Stimulated activated CD8-positive, alpha-beta memory T cell treated with anti-CD3 and anti-CD28 coated beads, Interleukin-7, amount 100 ng/mL, for 1 hour (primary cell): ENCODE measurements at places on chromosomes 5 and 9.

DNA sequence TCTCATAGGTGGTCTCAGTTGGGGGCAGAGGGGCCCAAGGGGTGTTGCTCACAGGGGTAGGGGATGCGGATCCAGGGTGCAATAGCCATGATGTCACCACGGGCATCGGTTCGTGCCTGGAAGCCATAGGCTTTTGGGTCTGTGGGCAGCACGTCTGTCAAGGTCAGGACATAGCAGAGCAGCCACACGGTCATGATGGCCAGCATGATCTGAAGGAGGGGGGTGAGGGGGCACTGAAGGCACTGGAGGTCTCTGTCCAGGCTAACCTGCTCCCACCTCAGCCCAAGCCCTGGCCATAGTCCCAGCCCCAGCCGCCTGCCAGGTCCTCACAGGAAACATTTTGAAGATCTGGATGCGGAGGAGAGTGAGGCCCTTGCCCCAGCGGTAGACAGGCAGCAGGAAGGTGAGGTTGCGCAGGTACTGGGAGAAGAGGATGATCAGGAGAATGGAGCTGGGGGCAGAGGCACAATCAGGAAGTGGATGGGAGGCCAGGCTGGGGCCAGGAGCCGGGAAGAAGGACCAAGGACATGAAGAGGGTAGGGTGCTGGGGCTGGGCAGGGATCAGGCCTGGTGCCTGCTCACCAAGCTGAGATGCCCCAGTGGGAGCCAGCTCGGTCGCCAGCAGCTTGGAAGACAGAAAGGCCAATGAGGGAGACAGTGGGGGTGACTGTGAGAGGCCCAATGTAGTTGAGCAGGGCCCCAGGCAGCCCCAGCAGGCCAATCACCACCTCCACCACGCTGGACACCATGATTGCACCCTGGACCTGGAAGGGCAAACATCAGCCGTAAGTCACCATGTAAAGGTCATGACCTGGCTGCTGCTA is 3.3 kb downstream of the SLC23A1 start:
- DNase-seq, result no peak

- no peak for DNase-seq
Observed at GRCh38 chr9:95058795-95059386, 258.6 kb downstream of the FANCC start.

GRCh38 chr5:134968055-134968454 is 348 bp downstream of the CATSPER3 start:
- DNase-seq, result no peak

GRCh38 chr9:130467316-130467715 is 22.6 kb downstream of the ASS1 start:
- no peak for DNase-seq

- DNase-seq, result no peak
Observed at GRCh38 chr5:19058216-19058615, 929.8 kb downstream of the CDH18 start.

DNA sequence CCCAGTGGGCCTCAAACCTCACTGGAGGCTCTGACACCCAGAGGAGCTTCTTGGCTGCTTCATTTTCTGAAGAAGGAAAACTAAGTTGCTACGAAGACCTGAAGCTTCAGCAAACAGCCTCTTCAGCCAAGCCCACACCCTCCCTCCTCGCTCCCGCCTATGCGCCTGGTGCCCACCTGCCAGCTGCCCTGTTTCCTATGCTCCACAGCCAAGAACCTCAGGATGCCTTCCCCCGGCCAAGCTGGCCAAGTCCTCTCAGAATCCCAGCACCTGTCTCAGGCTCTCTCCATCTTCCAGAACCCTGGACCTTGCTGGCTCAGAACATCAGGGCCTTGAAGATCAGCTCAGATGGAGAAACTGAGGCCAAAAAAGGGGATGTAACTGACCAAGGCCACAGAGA is 60.4 kb downstream of the STK10 start:
- DNase-seq, result no peak

GRCh38 chr5:50744776-50745175 is 78.3 kb downstream of the PARP8 start:
- no peak for DNase-seq

- no peak for DNase-seq
Observed at GRCh38 chr9:122107291-122107805, 14.2 kb upstream of the TTLL11 start.

- no peak for DNase-seq
Observed at GRCh38 chr5:115398719-115399118, 102.3 kb upstream of the CCDC112 start.

DNA sequence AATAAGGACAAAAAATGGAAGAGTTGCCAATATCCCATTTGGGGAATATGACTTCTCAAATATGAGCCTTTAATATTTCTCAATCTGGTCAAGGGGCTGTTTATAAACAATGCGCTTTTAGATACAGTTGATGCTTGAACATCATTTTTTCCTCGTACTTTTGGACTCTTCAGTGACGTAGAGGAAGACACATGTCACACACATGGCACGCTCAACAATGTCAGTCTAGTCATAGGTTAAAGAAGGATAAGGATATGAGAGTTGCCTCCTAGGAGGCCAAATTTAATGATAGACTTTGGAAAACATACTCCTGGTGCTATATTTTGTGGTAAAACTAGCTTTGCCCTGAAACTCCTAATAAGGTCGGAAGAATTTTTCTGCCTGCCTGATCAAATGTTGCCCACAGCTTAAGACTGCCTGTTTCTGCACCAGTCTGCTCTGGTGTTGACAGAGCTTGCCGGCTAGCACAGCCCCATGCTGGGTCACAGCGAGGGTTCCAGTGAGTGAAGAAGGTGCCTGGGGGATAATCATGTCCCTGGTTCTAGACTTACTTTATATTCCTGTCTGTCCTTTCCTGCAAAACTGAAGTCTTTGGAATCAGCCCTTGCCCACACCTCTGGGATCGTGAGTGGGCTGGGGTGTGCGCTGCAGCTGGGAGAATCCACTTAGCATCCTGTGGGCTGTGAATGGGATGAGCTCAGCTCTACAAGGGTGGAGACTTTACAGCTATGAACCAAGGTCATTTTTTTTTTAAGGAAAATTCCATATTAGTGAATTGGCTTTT is 230.8 kb upstream of the IRX4 start:
- no peak for DNase-seq

DNA sequence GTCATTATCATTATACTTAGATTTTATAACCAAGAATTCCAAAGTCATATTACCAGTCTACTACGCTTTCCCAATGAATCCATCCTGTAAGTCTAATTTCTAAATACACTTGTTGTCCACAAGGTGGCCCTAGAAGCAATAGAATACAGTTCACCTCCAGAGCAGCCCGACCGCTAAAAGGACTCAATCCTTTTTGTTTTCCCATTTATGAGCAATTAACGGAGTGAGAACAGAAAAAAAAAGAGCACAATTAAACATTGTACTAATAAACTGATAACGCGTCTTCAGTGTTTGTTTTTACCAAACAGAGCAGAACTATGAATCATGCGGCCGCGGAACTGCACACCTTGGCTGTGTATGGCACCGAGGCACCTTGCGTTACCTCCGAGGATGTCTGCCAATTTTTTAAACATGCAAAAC is 160.7 kb upstream of the DAPK1 start:
- DNase-seq, result no peak

DNA sequence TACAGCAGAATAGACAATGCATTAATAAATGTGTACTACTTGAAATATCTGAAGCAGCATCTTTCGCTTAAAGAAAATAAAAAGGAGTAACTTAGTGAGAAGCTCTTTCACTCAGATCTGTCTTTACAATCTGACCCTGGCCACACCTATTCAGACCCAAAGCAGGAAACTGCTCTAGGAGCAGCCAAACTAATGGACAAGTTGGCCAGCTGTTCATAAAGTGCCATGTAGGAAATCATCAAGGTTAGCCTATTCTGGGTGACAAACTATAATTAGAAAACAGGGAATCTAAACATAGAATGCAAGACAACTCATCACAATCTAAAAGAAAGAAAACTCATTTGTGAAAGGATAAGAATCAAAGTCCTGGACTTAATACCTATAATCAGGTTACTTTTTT is 101.3 kb downstream of the AGTPBP1 start:
- no peak for DNase-seq

- DNase-seq, result no peak
Observed at GRCh38 chr9:91694081-91694870, 255.8 kb downstream of the ROR2 start.

DNA sequence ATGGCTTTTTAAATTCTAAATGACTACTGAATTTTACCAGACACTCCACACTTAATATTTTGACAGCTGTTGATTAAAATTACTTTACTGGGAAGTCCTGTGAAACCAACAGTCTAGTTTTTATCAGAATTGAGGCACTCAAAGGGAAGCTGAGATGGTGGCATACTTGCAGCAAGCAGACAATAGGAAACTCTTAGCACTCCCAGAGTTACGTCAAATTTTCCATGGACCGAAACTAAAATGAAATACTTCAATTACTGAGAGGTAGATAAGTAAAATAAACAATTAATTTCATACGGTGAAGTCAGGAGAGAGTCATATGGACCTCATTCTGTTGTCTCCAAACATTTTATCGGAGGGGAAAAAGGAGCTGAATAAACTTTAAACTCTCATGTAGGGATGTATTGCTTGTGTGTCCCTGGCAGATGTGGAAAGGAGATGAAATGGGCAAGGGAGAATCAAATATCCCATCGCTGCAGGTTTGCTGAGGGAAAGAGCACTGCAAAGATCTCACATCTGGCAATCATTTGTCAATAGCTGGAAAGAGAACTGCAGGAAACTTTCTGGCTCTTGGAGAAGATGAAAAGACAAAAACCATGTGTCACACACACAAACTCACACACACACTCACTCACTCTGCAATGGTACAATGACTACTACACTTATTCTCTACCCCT is 189.4 kb downstream of the BNC2 start:
- no peak for DNase-seq

GRCh38 chr5:56154732-56155484 is 78.2 kb downstream of the ANKRD55 start:
- DNase-seq, result no peak

DNA sequence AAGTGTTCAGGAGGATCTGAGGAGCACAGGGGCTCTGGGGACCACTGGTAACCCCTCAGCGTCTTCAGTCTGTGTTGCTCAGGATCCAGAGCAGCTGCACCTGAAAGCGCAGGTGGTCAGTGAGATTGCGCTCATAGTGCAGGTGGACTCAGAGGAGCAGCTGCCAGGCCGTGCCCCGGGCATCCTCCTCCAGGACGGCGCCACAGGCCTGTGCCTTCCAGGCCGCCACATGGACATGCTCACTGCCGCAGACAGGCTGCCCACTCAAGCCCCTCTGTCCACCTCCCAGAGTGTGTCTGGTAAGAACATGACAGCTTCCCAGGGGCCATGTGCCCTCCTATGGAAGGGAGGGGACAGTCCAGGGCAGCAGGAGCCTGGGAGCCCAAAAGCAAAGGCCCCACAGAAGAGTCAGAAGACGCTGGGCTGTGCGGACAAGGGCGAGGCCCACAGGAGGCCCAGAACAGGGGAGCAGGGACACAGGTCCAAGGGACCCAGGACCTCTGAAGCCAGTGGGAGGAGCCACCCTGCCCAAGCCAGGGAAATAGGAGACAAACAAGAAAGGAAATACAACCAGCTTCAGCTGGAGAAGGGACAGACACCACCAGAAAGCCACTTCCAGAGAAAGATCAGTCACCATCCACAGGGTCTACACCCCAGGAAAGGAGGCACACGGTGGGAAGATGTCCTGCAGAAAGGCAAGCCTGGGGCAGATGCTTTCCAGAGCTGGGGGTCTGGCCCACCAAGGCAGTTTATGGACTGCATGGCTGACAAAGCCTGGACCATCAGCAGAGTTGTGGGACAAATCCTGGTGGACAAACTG is 5.2 kb downstream of the SPATA31E1 start:
- DNase-seq, result no peak
